H1 (cell line): ENCODE measurements at places on chromosomes 2 and 18. TPM values are rescaled to one million over a fixed set of nuclear protein-coding genes. Genes with fewer than 3 reads are reported as not detected.

GPR45 gene
- not detected in 2 replicates for total RNA-seq

GKN2 gene
- not detected in 2 replicates for total RNA-seq

MCFD2 gene
- 74.2 and 76.2 TPM in 2 replicates for total RNA-seq

DNA sequence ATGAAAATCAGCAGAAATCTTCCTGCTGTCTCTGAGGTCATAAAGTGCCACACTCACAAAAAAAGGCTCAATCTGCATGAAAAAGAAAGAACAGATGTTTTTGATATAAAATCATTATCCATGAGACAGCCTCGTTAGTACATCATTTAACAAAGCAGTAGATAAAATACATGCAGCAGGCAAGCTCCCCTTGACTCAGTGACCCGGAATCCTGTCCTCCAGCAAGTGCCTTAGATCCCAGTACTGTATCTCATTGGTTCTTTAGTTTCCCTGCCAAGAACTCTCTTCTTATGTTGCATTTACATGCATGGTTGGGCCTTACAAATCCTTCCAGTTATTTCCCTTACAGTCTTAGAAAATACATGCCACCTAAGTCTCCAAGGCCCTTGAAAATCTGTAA, 148.9 kb upstream of the CCDC195 start:
- no peaks in the 10 kb centered on the region for H3K27me3 ChIP-seq
- H3K27ac ChIP-seq: no peak overlapping the region
- DNase-seq: no peak
- no peak overlapping the region for H3K4me3 ChIP-seq
- H3K36me3 ChIP-seq: no peaks in the 10 kb centered on the region

DNA sequence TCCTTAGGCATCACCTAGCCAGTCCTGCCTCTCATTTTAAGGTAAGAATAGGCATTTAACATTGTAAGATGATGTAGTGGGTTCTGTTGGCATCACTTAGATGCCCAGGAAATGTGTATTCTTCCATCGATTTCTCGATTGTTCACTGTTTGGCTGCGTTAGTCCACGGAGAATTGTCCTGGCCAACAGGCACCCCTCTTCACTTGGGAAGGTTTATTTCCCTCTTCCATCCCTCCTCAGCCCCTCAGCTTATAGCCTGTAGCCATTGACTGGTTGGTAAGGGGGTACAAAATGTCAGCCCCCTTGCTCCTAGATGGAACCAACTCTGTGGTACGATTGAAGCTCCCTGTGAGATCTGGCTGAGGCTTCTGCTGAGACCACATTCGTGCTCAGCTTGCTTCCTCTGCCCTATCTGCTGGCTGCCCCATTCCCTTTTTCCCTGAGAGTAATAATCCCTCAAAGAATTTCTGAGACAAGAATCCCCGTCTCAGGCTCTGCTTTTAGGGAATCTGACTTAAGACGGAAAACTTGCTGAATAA, 43.4 kb downstream of the PLEKHA3 start:
- H3K4me1 ChIP-seq: no peaks in the 10 kb centered on the region
- H3K27me3 ChIP-seq: no peaks in the 10 kb centered on the region
- peak; percentile 46 for DNase-seq
- H3K36me3 ChIP-seq: no peaks in the 10 kb centered on the region

DNA sequence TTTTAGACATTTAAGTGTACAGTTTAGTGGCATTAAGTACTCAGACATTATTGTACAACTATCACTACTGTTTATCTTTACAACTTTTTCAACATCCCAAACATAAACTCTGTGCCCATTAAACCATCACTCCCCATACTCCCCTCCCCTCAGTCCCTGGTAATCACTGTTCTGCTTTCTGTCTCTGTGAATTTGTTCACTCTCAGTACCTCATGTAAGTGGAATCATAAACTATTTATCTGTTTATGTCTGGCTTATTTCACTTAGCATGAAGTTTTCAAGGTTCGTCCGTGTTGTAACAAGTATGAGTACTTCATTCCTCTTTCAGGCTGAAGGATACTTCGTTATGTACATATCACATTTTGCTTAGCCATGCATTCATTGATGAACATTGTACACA, 9.8 kb upstream of the RUFY4 start:
- no peak overlapping the region for H3K27ac ChIP-seq
- no peaks in the 10 kb centered on the region for H3K36me3 ChIP-seq
- no peak overlapping the region for H3K4me3 ChIP-seq
- H3K4me1 ChIP-seq: no peaks in the 10 kb centered on the region
- H3K27me3 ChIP-seq: no peaks in the 10 kb centered on the region

- no peak overlapping the region for H3K27ac ChIP-seq
- H3K4me3 ChIP-seq: no peak overlapping the region
- no peaks in the 10 kb centered on the region; the same call in none of the 2 replicates for H3K4me1 ChIP-seq
Measured at GRCh38 chr2:137828624-137829023, 135.6 kb upstream of the HNMT start.

DNA sequence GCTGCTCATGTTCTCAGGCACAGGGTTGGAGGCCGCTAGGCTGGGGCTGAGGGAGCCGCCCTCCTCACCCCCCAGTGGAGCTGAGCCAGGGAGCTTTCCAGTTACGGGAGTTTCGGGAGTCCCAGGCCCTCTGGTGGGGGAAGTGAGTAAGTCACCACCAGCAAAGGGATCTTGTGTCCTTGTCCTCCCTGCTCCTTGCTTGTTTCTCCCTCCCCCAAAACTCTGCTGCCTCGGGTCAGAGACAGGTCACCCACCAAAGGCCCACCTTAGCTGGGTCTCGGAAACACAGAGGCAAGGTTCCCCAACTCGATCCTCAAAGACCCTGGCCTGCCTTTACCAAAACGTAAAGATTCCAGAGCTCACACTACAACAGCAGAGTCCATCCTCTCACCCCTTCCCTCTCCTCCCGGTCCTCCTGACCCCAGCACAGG, 60.5 kb upstream of the POMC start:
- H3K36me3 ChIP-seq: peaks cover 24% of the 10 kb centered on the region
- peak; percentile 80 for DNase-seq
- H3K27me3 ChIP-seq: no peaks in the 10 kb centered on the region

GRCh38 chr2:215171796-215172195, 33.4 kb upstream of the ABCA12 start:
- no peaks in the 10 kb centered on the region for H3K36me3 ChIP-seq
- no peaks in the 10 kb centered on the region for H3K27me3 ChIP-seq
- no peak for DNase-seq
- no peak overlapping the region for H3K4me3 ChIP-seq
- no peaks in the 10 kb centered on the region for H3K4me1 ChIP-seq
- H3K27ac ChIP-seq: no peak overlapping the region

- H3K4me1 ChIP-seq: peaks cover 16% of the 10 kb centered on the region; the same call in 1 of the 2 replicates
- no peaks in the 10 kb centered on the region for H3K27me3 ChIP-seq
- H3K36me3 ChIP-seq: no peaks in the 10 kb centered on the region
Measured at GRCh38 chr2:173353556-173353955, 1.1 kb upstream of the CDCA7 start.

DNA sequence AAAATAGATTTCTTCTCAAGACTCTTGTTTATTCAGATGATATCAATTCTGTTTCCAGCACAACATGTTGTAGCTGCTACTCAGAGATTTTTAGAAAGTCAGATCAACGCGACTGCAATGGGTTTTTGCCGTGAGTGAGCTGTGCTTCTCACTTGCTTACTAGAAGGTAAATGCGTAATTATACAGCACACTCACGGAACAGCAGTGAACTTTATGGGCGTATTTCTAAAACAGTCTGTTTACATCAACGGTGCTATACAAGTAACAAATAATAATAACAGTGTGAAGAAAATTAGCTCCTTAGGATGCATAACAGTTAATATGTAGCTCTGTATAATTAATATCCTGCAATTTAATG, 533.6 kb downstream of the RNF144A start:
- no peaks in the 10 kb centered on the region for H3K36me3 ChIP-seq
- peaks cover 9% of the 10 kb centered on the region for H3K4me1 ChIP-seq
- no peaks in the 10 kb centered on the region for H3K27me3 ChIP-seq
- H3K27ac ChIP-seq: no peak overlapping the region
- no peak for DNase-seq

DNA sequence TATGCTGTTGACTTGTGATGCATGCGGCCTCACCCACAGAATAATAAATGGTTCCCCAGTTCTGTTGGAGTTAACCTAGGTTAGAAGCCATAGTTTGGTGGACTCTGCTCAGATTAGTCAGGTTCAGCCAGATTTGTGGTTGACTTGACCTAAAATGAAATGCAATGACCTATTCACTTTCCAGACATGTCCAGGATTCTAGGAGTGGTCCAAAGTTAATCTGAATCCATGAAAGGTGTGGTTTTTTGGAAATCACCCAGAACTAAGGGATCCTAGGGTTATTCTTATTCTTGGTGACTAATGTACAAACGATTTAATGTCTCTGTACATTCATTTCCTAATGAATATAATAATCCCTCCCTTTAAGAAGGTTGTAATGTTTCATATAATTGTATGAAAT, 88.9 kb upstream of the RBBP8 start:
- DNase-seq: no peak
- H3K36me3 ChIP-seq: no peaks in the 10 kb centered on the region
- no peaks in the 10 kb centered on the region for H3K27me3 ChIP-seq
- no peak overlapping the region for H3K4me3 ChIP-seq

DNA sequence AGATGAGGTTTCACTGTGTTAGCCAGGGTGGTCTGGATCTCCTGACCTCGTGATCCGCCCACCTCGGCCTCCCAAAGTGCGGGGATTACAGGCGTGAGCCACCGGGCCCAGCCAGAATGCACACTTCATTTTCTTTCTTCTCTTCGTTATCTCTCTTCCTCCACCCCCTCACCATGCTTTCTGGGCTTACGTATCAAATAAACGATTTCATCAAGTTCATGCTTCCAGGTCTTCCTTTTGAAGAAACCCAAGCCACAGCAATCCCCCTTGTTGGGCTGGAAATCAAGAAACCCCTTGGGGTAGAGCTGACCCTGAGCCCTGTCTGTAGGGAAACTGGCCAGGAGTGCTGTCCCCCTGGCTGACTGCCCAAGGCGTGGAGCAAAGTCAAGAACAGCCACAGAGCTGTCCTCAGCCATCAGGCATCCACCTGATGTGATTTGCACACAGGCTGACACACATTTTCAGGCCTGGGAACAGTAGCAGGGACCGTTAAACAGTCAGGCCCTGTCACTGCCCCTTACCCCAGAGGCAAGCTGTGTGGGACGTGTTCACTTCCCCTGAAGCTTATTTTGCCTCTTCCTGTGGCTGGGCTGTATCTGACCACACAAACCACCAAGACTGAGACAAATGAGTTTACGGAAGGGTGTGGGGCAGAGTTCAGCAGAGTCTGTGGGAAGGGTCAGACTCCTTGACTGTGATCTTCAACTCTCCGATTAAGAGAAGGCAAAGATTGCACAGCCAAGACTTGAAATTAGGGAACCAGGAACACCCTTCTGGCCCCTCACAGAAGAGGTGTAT, 15.1 kb upstream of the NMUR1 start:
- no peak for DNase-seq
- no peak overlapping the region for H3K4me3 ChIP-seq
- H3K36me3 ChIP-seq: no peaks in the 10 kb centered on the region
- no peaks in the 10 kb centered on the region for H3K4me1 ChIP-seq
- no peak overlapping the region for H3K27ac ChIP-seq
- no peaks in the 10 kb centered on the region for H3K27me3 ChIP-seq

DNA sequence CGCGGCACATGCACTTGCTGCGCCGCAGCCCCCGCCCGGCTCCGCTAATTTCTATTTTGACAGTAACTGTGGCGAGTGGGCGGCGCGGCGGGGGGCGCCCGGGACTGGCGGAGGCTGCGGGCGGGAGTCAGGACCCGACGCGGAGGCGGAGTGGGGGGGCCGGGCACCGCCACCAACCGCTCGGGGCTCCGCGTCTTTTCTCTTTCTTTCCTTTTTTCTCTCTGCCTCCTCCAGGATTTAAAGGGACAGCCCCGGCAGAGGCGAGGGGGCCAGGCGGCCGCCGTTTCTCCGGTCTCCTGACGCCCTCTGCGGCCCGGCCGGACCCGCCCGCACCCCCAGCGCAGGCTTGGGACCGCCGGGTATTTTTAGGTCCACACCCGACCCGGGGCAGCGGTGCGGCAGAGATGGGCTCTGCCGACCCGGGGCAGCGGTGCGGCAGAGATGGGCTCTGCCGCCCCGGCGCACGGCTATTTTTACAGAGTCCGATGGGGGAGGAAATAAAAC, 460 bp upstream of the ZBTB7C start:
- peaks cover 2% of the 10 kb centered on the region for H3K4me1 ChIP-seq
- no peak for DNase-seq
- H3K27me3 ChIP-seq: peaks cover 42% of the 10 kb centered on the region
- no peaks in the 10 kb centered on the region for H3K36me3 ChIP-seq
- no peak overlapping the region for H3K27ac ChIP-seq

GRCh38 chr2:119731983-119732382, 27.7 kb upstream of the PTPN4 start:
- no peak overlapping the region for H3K27ac ChIP-seq
- H3K36me3 ChIP-seq: no peaks in the 10 kb centered on the region
- no peak for DNase-seq
- H3K4me1 ChIP-seq: peaks cover 7% of the 10 kb centered on the region
- no peak overlapping the region for H3K4me3 ChIP-seq
- no peaks in the 10 kb centered on the region for H3K27me3 ChIP-seq

- no peak overlapping the region for H3K4me3 ChIP-seq
- no peaks in the 10 kb centered on the region; the same call in 1 of the 2 replicates for H3K4me1 ChIP-seq
- no peaks in the 10 kb centered on the region; the same call in 1 of the 2 replicates for H3K36me3 ChIP-seq
Measured at GRCh38 chr2:39114771-39115170, 6.1 kb downstream of the SOS1 start.

DNA sequence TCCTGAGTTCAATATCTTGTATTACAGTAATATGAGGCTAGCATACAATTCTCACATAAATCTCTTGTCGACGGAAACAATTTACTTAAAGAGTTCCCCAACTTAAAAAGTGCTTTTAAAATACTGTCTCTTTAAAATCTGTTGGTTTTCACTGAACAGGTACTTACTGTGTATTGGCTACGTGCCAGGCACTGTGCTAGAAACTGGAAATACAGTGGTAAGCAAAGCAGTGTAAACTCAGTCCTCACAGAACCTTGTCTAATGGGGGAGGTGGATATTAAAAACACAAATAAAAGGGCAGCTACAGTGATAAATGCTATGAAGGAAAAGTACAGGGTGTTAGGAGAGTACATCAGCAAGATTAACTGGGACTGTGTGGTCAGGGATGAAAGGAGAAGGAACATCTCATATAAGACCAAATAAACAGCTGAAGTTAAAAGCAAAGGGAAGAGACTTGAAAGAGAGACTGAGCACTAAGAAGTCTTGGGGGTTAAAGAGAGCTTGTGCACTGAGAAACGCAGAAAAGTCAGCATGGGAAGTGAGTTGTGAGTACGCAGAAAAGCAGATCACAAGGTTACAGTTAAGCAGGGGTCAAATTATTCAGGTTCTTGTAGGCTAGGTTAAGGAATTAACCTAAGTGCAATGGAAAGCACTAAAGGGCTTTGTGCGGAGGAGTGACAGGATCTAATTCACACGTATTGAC, 52.5 kb downstream of the USP40 start:
- H3K4me1 ChIP-seq: no peaks in the 10 kb centered on the region
- no peaks in the 10 kb centered on the region for H3K27me3 ChIP-seq
- no peak for DNase-seq
- H3K4me3 ChIP-seq: no peak overlapping the region
- H3K36me3 ChIP-seq: no peaks in the 10 kb centered on the region

DNA sequence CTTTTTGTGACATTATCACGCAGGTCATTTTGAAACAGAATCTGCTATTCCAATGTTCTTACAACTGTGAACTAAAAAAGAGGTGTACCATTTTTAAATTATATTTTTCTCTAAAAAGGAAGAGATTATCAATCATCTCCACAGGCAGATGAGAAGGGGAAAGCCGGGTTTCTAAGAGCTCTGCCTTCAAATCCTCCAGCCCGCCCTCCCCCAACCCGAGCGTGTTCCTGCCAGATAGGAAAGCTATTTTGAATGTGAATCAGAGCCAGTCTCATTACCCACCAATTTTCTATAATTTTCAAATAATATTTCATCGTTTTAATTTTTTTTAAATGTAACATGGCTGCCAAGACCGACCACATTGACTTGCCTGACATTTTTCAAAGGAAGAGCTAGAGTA, 65.9 kb downstream of the KCNF1 start:
- no peaks in the 10 kb centered on the region; the same call in 1 of the 2 replicates for H3K4me1 ChIP-seq
- H3K4me3 ChIP-seq: no peak overlapping the region
- DNase-seq: no peak
- H3K27me3 ChIP-seq: no peaks in the 10 kb centered on the region
- no peak overlapping the region for H3K27ac ChIP-seq
- no peaks in the 10 kb centered on the region for H3K36me3 ChIP-seq
